ENCODE measurements at places on chromosomes 1 and 21.

DNA sequence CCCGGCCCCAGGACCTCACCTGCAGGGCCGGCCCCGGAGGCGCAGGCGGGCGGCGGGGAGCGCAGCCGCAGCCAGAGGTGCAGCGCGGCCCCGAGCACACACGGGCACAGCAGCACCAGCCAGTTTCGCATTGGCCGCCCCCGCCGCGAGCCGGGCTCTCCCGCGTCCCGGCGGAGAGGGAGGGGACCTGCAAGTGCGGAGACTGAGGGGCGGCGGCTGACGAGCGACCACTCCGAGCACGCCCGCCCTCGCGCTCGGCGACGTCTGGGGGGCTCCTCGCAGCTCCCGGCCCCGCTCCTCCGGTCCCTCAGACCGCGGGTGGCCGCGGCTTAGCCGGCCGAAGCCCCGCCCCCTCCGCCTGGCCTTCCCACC, at the start of gene B3GALNT2:
Gene B3GALNT2 (minus strand): TSS at position 331 of the 372 bp plus-strand sequence. CDS start 200 bp downstream, at position 131.
- DNase-seq: no peak

DNA sequence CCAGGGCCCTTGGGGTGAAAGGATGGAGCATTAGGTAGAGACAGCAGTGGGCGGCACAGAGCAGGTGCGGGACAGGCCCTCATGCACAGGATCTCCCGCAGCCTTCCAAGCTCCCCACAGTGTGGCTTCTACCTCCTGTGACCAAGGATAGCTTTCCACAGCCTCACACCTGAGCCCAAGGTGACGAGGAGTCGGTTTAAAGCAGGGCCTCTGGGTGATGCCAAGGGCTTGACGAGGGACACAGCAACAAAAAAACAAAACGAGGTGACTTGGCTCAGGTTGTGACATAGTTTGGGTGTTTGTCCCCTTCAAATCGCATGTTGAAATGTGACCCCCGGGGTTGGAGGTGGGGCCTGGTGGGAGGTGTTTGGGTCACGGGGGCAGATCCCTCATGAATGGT, 15.3 kb downstream of the RSPH1 start:
- DNase-seq: no peak

- no peak for DNase-seq
Measured at GRCh38 chr1:172980456-172980855, 70.3 kb downstream of the TNFSF18 start.

DNA sequence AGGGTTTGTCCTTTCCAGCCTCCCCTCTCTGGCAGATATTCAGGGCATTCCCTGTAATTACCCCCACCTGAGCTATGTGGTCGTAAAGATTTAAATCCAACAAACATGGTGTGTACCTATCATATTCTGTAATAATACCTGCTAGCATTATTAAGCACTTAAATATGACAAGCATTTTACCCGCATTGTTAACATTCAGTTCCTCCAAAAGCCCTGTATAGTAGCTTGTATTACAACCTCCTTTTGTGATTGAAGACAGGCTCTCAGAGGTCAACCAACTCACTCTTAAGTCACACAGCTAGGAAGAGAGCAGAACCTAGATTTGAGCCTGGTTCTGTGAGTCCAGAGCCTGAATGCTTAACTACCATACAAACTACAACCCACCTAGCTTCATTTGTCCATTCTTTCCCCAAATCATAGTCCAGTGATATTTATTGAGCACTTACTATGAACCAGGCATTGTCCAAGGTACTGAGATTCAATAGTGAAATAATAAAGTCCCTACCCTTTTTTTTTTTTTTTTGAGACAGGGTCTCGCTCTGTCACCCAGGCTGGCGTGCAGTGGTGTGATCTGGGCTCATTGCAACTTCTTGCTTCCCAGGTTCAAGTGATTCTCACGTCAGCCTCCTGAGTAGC, 13.8 kb upstream of the KDM4A start:
- DNase-seq: no peak

DNA sequence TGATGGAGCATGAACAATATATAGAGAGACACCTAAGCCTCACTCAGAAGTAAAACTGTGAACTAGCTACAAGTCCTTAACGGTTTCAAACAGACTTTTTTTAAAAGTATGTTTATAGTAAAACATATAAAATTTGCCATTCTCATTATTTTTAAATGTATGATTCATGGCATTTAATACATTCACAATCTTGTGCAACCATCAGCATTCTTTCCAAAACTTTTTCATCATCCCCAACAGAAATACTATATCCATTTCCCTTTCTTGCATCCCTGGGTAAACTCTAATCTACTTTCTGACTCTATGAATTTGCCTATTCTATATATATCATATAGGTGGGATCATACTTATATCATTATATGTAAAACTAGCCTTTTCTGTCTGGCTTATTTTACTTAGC, 25.5 kb downstream of the EVI5 start:
- DNase-seq: no peak

GRCh38 chr1:45820788-45821187, 17.4 kb downstream of the MAST2 start:
- no peak for DNase-seq
